ENCODE measurements at places on chromosomes 6 and 20.

DNA sequence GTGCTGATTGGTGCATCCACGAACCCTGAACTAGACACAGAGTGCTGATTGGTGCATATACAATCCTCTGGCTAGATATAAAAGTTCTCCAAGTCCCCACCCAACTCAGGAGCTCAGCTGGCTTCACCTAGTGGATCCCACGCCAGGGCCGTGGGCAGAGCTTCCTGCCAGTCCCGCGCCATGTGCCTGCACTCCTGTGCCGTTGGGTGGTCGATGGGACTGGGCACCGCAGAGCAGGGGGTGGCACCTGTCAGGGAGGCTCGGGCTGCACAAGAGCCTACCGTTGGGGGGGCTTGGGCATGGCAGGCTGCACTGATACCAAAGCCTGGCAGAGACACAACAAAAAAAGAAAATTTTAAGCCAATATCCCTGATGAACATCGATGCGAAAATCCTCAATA is 185.4 kb upstream of the ASCC3 start:
- DNase-seq, result no peak

DNA sequence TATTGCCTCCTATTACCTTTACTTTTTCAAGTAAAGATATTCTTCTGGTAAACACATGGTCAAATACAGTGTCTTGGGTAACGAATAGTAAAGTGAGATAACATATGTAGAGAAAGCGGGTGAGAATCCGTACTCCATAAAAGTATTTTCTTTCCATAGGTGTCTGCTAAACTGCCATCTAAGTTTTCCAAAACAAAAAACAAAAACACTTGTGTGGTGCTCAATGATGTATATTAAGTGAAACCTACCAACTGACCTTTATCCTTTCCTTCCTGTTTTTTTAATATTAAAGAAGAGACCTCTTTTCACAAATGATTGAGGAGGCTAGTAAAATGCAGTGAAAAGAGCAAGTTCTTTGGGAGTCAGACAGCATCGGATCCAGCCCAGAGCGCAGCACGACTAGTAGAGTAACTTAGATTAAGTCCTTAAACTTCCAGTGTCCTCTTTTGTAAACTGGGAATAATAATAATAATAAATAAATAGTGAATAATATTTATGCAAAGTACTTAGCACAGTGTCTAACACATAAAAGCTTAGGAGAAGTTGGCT is 437 bp upstream of the CDKAL1 start:
- no peak for DNase-seq

GRCh38 chr6:157614026-157614568 is 208.9 kb upstream of the SNX9 start:
- DNase-seq, result no peak

DNA sequence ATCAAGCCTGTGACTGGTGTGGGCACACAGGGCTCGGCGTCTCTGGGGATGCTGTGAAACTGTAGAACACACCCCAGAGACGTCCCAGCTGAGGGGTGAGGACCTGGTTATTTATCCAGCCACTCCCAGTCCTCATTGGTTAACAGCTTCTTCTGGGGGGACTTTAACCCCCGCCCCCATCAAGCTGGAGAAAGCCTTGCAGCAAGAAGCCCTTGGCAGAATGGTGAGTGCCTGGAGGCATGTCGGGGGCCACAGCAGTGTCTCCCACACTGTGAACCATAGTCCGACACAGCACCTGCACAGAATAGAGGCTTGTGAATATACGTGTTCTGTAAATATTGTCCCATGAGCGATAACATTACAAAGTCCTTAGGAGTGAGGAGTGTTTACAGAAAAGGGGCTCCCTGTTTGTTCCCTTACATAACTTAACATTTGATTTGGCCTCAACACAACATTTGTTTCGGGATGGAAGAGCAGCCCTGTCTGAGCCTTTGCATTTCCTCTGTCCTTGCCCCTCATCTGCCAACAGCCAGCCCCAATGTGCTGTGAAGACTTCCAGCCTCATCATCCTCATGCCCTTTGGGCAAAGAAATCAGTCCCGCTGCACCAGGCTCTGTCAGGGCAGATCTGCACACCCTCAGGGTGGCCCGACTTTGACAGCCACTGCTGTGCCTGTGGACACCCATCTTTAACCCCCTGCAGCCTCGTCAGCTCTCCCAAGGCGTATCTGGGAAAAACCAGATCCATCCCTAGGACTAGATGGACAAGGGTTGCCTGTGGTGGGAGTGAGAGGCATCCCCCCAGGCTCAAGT is 2.2 kb upstream of the RRBP1 start:
- DNase-seq, result no peak

GRCh38 chr6:168063431-168063830 is 15.6 kb downstream of the FRMD1 start:
- no peak for DNase-seq

DNA sequence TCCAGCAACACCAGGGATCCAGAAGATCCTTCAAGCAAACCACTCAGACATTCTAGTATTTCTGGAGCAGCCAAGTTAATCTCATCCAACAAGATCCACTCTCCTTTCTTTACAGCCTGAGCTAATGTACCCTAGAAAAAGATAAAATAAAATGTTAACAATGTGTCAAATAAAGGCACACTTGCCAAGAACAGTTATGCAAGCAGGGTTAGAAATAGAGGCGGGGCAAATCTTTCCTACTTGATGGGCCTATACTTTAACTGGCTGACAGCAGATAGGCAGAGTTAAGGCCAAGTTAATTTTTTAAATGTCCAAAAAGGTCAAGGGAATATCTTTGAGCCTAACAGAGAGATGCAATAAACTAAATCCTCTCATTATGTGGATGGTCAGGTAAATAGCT is 60.8 kb downstream of the MDN1 start:
- no peak for DNase-seq
